ENCODE measurements at places on chromosomes 5 and 9.

DNA sequence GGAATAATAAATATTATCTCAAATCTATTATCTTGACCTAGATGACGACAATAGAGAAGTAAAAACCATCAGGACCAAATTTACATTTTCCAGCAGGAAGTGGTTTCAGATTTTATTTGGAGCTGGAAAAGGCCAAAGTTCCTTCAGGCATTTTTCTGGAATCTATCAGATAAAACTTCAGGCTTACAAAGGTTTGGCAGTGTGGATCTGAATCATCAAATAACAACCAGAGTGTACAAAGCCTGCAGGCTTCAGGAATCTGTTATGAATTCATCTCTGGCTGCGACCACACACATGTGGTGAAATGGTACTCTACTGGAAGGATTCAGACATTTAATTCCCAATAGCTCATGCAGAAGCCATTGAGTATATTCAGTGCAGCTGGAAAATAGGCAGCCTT lies 726.4 kb upstream of the GRAMD2B start:
- no peak for DNase-seq

- DNase-seq, result no peak
Observed at GRCh38 chr9:97548819-97549540, 47.5 kb downstream of the TMOD1 start.

DNA sequence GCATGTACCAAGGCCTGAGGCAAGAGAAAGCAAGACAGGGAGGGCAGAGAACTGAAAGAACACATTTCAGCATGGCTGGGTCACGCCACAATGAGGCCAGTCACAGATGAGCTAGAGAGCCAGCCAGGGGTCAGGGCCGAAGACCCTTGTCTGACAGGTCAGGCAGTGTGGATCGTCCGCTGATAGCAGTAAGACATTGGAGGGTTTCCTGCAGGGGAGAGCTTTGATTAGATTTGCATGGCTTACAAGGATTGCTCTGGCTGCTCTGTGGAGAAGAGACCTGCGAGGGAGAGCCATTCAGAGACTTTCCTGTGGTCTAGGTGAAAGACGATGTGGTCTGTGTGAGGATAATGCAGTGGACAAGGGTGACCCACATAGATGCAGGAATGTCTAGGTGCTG lies 93.1 kb downstream of the RALGPS1 start:
- DNase-seq, result no peak

DNA sequence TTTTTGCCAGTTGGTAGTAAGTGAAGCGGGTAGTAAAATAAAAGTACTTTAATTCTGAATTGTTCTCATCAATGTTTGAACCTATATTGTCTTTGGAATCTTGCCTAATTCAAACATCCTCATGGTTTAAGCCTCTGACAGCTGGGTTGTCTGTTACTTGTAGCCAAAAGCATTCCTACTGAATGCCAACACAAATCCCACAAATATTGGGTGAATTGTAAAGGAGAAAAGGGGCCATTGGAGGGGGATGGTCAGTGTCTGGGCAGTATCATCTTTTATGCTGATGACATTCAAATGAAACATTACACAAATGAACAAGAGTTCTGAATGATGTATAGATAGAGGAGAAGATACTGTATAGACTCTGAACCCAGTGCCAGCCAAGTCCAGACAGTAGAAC lies 309.5 kb downstream of the OSTF1 start:
- no peak for DNase-seq

GRCh38 chr5:67259548-67260215 lies 63.1 kb upstream of the CD180 start:
- DNase-seq, result no peak

- no peak for DNase-seq
Observed at GRCh38 chr9:31776471-31776870, 608.0 kb upstream of the ACO1 start.

DNA sequence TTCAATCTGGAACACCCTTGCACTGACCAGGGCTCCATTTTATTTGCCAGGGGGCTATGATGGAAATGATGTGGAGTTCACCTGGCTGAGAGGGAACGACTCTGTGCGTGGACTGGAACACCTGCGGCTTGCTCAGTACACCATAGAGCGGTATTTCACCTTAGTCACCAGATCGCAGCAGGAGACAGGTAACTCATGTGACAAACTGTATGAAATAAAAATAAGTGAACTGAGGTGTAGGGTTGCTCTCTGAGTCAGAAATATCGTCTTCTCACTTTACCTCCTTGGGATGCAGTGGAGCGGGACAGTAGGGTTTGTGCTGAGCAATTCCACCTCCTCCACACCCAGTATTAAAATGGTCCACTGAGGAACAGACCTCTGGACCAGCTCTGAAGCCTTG lies 22.1 kb downstream of the GABRP start:
- no peak for DNase-seq

DNA sequence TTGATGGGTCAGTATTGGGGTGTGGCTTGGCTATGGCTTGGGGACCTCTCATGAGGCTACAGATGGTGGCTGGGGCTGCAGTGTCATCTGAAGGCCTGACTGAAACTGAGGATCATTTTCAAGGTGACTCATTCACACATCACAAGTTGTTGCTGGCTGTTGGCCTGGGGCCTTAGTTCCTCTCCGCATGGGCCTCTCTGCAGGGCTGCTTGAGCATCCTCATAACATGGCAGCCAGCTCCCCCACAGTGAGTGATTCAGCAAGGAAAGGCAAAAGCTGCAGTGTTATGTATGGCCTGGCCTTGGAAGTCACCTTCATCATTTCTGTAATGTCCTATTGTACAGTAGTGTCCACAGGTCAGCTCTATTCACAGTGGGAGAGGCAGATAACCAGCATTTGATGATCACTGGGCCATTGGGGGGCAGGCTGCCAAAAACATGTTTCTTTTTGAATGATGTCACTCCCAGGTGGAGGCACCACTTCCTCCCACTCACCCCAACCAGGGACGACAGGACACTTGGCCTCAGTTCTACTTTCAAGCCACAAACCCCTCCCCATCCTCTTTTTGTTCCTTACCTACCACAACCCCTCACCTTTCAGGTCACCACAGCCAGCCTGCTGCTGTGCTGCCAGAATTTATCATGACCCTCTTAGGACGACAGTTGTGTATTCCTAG lies 14.4 kb downstream of the FGD3 start:
- no peak for DNase-seq

- no peak for DNase-seq
Observed at GRCh38 chr5:133147411-133147810, 95.6 kb downstream of the HSPA4 start.

DNA sequence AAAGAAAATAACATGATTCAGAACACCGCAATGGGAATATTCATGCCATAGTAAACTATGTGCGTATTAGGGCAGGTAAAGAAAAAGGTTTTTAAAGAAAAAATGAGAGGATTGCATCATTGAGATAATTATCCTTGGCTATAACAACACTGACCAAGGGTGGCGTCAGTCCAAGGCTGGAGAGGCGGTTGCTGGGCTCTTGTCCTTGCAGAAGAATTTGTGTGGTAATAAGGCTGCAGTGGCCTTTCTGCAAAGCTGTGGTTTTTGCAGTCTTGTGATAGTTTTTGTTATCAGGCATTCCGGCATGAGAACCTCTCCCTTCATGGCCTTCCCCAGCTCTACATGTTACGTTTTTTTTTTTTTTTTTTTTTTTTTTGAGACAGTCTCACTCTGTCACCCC lies 14.0 kb downstream of the BOD1 start:
- no peak for DNase-seq

DNA sequence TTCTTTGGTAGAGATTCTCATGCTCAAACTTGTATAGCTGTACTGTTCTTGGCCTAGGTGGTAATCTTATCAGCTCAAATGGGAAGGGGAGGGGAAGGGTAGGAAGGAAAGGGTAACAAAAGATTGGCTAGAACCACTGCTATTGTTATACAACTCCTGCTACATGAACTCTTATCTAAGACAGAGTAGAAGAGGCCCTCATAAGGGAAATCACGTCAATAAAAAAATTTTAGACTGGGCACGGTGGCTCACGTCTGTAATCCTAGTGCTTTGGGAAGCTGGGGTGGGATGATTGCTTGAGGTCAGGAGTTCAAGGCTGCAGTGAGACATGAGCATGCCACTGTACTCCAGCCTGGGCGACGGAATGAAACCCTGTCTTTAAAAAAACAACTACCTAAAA lies 15.9 kb downstream of the STOM start:
- no peak for DNase-seq

DNA sequence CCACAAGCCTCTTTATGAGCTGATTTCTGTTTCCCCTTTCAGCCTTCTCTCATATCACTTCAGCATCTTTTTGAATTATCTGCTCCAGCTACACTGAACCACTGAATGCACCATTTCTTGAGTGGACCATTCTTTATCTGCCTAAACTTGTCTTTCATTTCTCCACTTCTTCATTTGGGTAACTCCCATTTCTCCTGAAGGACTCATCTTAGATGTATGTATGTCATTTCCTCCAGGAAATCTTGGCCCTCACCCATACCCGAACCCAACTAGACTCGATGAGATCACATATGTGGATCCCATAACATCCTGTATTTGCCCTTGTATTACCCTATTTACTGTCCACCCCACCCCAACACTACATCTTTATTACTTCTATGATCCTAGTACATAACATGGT lies 249.8 kb downstream of the KIF4B start:
- no peak for DNase-seq

GRCh38 chr9:136921307-136921706 lies 23.2 kb downstream of the FBXW5 start:
- DNase-seq, result no peak

GRCh38 chr5:91380491-91381238 lies 2.5 kb downstream of the ARRDC3 start:
- DNase-seq, result peak; percentile 95
